SK-N-SH treated with all-trans-retinoic acid at 6 μM for 48 hours (cell line): ENCODE measurements at places on chromosomes 11 and 22.

DNA sequence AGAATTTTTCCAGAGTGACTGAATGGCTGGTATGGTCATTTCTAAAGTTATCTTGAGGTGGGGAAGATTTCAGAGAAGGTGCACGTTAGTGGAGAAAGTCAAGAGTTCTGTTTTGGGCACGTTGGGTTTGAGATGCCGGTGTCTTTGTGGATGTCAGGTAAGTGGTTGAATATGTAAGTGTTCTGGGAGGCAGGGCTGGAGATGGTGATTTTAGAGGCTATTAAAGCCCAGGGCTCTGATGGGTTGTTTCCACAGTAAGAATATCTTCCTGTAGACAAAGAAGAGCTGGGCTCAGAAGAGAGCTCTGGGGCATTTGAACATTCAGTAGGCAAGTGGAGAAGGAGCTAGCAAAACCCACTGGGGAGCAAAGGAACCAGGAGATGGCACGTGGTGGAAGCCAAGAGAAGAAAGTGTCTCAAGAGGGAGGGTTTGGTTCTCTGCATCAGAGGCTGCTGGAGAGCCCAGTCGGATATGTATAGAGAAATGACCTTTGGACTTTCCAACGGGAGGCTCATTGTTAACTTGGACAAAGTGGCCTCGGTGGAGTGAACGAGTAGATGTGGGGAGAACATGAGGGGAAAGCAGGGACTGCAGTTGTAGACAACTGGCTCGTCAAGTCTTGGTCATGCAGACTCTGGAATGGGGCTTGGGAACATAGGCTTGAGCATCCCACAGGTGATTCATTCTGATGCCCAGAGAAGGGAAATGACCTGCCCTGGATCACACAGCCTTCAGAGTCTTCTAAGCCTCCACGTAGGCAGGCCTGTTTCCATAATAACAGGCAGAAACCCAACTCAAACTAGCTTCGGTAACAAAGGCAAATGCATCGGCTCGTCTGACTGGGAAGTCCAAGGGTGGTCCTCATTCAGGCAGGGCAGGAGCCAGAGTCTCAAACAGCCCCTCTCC lies 98.4 kb upstream of the PARVA start:
- ATAC-seq = no peak

DNA sequence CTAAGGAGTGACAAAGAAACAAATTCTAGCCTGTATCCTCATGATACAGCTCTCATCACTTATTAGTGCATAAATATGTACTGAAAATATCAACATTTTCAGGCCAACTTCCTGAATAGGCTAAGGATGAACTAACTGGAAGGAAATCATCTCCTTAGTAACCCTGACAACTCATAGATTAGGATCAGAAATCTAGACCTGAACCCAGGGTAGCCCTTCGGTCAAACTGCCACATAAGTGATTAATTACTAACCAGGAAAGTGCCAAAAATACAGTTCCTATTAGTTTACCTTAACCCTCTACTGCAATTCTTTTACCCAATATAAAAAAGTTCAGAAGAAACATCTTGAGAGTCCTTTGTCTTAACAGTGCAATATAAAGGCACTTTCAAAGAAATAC lies 40.0 kb downstream of the AMBRA1 start:
- peak; percentile 71 for ATAC-seq

DNA sequence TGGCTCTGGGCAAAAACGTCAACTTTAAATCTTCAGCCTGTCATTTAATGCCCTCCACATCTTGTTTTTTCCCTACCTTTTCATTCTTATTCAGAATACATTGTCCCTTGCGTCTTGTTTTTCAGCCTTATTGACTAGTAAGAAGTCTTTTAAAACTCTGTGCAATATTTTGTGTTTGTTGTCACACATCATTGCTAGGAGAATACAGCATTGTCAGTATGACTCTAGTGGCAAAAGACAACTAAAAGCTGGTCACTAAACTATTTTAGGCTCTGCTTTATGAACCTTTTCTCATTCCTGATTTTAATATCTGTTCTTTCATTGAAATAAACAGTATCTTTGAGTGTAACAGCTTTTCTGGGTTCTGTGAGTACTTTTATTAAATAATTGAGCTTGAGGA lies 447.8 kb upstream of the CCDC179 start:
- ATAC-seq = no peak

DNA sequence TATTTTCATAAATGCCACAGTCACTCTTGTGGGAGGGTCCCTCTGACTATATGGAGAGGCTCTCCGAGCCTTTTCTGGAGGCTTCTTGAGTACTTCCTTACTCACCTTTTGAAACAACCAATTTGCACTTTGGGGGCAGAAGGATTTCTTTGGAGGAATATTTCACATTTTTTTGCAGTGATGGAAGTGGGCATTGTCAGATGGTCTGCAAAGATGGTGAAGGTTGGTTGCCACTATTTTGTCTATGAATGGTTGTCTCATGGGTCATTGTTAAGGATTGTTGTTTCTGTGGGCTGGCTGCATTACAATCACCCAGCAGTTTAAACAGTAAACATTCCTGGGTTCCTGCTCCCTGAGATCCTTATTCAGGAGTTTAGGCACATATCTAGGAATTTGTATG lies 388.2 kb downstream of the TMEM135 start:
- ATAC-seq = no peak

DNA sequence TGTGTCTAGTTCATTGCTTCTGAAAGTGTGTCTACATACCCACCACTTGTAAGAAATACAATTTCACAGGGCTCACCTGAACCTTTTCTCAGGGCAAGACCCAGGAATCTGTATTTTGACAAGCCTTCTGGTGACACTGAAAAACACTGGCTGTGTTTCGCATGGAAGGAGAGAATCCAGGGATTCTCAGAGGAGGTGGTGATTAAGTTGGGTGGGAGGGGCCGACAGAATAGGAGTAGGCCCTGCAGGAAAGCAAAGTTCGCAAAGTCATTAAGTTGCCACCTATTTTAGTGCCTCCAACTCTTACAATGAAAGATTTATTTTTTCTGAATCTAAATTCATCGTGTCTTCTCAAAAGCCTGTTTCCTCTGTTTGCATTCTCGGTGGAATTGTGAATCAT lies 186.8 kb downstream of the FAT3 start:
- no peak for ATAC-seq

- no peak for ATAC-seq
Measured at GRCh38 chr11:120141113-120141767, 3.3 kb upstream of the TRIM29 start.
